ENCODE measurements at places on chromosomes 4 and X. TPM values are rescaled to one million over a fixed set of nuclear protein-coding genes. Genes with fewer than 3 reads are reported as not detected.

GRCh38 chr4:68183417-68183816 lies 53.7 kb upstream of the TMPRSS11F start:
- no peak overlapping the region for H3K27ac ChIP-seq
- no peak for DNase-seq
- H3K4me1 ChIP-seq, result no peaks in the 10 kb centered on the region
- H3K27me3 ChIP-seq, result peaks cover 4% of the 10 kb centered on the region
- no peak overlapping the region for H3K4me3 ChIP-seq

DNA sequence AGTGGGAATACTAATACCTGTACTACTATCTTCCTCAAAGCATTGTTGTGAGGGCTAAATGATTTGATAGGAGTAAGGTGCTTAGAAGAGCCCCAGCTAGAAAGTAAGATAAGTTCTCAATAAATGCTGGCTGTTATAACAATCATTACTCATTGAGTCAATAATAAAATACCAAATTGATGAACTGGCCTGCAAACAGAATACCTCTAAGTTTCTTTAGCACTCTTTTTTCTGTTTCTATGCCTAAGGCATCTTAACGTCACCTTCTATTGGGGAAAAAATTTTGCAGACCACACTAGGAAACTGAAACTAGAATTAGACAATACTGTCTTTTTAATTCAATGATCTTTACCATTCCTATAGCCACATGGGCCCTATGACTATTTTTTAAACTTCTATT lies 1.2 kb downstream of the CLTRN start:
- DNase-seq, result no peak
- H3K27me3 ChIP-seq, result peaks cover 7% of the 10 kb centered on the region
- H3K27ac ChIP-seq, result no peak overlapping the region
- no peaks in the 10 kb centered on the region for H3K4me1 ChIP-seq
- H3K36me3 ChIP-seq, result no peaks in the 10 kb centered on the region
- H3K4me3 ChIP-seq, result no peak overlapping the region

DNA sequence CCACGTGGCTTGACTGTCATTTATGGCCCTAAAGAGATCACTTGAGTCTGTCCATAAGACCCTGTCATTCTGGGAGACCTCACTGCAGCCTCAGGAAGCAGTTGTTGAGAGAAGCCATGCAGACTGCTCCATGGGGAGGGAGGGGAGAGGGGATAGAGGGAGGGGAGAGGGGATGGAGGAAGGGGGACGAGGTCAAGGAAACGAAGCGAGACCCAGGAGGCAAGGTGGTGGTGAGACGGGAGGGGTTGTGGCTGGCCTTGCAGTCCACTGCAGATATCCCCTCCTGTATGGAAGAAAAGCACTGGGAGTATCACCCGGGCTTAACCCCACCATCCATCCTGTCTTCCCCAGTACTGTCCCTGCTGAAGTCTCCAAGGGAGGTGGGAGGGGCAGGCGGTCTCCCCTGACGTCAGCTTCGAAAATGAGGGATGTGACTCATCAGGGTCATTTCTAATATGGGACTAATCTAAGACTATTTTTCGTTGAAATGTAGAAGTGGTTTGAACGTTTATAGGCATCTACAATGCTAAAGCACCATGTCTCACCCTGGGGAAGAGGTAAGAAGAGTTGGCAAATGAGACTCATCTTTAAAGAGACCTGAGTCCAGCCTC lies 5.6 kb downstream of the TMEM255A start:
- peaks cover 14% of the 10 kb centered on the region for H3K27me3 ChIP-seq
- no peak for DNase-seq
- H3K36me3 ChIP-seq, result no peaks in the 10 kb centered on the region
- H3K4me3 ChIP-seq, result no peak overlapping the region
- no peak overlapping the region for H3K27ac ChIP-seq

DNA sequence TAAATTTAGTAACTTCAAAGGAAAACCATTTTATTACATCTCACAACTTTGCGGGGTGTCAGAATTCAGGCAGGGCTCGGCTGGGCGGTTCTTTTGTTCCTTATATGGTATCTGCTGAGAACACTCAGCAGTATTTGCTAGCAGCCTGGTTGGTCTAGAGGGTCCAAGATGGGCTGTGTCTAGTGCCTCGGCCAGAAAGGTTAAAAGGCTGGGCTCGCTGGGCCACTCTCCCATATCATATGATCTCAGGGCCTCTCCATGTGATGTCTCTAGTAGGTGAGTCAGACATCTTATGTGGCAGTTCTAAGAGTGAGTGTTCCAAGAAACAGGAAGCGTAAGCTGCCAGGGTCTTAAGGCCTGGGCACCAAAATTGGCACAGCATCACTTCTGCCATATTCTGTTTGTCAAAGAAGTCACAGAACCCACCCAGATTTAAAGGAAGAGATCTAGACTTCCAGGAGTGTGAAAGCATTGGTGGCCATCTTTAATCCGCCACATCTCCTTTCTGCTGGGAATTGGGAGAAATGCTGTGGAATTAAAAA lies 100.9 kb upstream of the ATP6AP2 start:
- no peak overlapping the region for H3K4me3 ChIP-seq
- no peak for DNase-seq
- no peak overlapping the region for H3K27ac ChIP-seq
- no peaks in the 10 kb centered on the region for H3K27me3 ChIP-seq
- peaks cover 4% of the 10 kb centered on the region for H3K4me1 ChIP-seq

GRCh38 chr4:129583868-129584267 lies 487.9 kb downstream of the C4orf33 start:
- H3K4me3 ChIP-seq, result no peak overlapping the region
- no peaks in the 10 kb centered on the region for H3K27me3 ChIP-seq
- no peaks in the 10 kb centered on the region for H3K36me3 ChIP-seq
- H3K4me1 ChIP-seq, result no peaks in the 10 kb centered on the region
- DNase-seq, result no peak

DNA sequence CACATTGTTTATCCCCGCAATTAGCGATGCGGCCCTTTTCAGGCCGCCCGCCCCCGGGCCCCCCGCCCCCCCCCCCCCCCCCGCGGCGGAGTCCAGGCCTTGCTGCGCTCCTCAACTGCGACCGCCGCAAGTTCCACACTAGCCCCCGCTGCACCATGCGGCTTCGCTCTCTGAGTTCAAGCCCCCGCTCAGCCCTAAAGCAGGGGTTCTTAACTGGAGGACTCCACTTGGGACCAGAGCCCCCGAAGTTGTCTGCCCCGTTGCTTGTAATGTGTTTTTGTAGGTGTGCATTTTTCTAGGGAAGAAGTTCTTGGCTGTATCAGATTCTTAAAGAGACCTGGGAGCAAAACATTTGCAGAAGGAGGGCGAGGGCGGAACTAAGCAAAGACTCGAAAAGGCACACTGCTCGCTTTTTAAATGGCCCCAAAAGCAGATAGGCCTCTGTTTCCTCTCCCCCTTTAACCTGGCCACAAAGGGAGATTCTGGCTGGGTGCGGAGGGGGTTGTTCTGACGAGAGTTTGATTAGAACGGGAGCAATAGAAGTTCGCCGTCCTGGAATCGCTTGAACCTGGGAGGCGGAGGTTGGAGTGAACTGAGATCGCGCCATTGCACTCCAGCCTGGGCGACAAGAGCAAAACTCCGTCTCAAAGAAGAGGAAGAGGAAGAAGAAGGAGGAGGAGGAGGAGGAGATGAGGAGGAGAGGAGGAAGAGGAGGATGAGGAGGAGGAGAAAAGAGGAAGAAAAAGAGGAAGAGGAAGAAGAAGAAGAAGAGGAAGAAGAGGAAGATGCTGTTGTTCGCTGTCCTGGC lies 2.3 kb upstream of the MSX1 start:
- H3K36me3 ChIP-seq, result no peaks in the 10 kb centered on the region
- peaks cover 82% of the 10 kb centered on the region for H3K27me3 ChIP-seq
- H3K4me3 ChIP-seq, result peak overlapping the region; percentile 14
- H3K4me1 ChIP-seq, result peaks cover 56% of the 10 kb centered on the region

DNA sequence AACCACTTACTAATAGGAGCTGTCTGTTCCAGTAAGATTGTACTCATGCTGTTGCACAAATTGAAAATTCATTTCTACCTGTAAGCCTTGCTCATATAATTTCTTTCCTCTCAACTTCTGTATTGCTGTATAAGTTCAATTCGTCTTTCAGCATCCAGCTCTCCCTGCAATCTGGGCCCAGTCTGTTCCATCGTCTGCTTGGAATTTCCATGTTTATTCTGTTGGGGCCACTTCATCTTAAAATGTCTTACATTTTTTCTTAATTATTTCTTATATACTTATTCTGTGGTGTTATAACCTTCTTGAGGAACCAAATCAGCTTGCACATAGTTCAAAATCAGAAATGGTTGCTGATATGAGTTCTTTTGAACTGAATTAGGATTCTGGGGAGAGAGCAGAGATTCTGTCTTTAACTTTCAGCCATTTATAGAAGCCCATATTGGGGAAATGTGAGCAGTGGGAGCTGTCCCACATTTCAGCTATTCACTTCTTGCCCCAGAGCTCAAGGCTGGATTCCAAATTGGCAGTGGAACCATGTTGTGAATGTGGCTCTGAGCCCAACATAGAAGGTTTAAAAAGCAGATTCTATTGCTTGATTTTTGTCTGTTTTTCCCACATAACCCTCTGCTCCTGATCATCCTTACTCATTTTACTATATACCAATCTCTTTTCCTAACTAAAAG lies 291.9 kb downstream of the BMPR1B start:
- no peaks in the 10 kb centered on the region for H3K27me3 ChIP-seq
- no peak for DNase-seq
- H3K36me3 ChIP-seq, result no peaks in the 10 kb centered on the region
- no peak overlapping the region for H3K27ac ChIP-seq
- H3K4me1 ChIP-seq, result no peaks in the 10 kb centered on the region
- H3K4me3 ChIP-seq, result no peak overlapping the region

ERVMER34-1 gene
- total RNA-seq, result 0.32 TPM

SMARCA1 gene
- 0.44 TPM for total RNA-seq

XAGE1B gene
- total RNA-seq, result not detected
